CD4-positive, alpha-beta T cell (primary cell): ENCODE measurements at places on chromosomes 5 and 9. TPM values are rescaled to one million over a fixed set of nuclear protein-coding genes. Genes with fewer than 3 reads are reported as not detected.

- no peaks in the 10 kb centered on the region for H3K36me3 ChIP-seq
- H3K27me3 ChIP-seq: no peaks in the 10 kb centered on the region
- DNase-seq: peak; percentile 29
These were observed 25.8 kb upstream of the HMCN2 start for GRCh38 chr9:130239741-130240241.

Gene CD72
- total RNA-seq: 2.3 TPM

Gene AMBP
- total RNA-seq: not detected

- no peaks in the 10 kb centered on the region for H3K36me3 ChIP-seq
- no peak overlapping the region for H3K27ac ChIP-seq
- peaks cover 4% of the 10 kb centered on the region for H3K27me3 ChIP-seq
- H3K4me3 ChIP-seq: no peak overlapping the region
- DNase-seq: no peak
- H3K4me1 ChIP-seq: no peaks in the 10 kb centered on the region
These were observed 244.4 kb downstream of the COX7C start for GRCh38 chr5:86862093-86862492.

Gene UBE2QL1
- 0.33 TPM for total RNA-seq

- H3K27me3 ChIP-seq: no peaks in the 10 kb centered on the region
- no peaks in the 10 kb centered on the region for H3K4me1 ChIP-seq
- DNase-seq: no peak
- H3K36me3 ChIP-seq: no peaks in the 10 kb centered on the region
- H3K4me3 ChIP-seq: no peak overlapping the region
These were observed 203.0 kb upstream of the ADRA1B start for GRCh38 chr5:159713254-159713653.

Gene PCDHGA7
- total RNA-seq: not detected

GRCh38 chr5:80977764-80978163 is 17.6 kb downstream of the RASGRF2 start:
- H3K36me3 ChIP-seq: no peaks in the 10 kb centered on the region
- no peak for DNase-seq
- no peaks in the 10 kb centered on the region for H3K27me3 ChIP-seq

GRCh38 chr5:111628901-111629300 is 116.6 kb upstream of the STARD4 start:
- DNase-seq: no peak
- H3K36me3 ChIP-seq: no peaks in the 10 kb centered on the region
- no peak overlapping the region for H3K4me3 ChIP-seq
- H3K4me1 ChIP-seq: no peaks in the 10 kb centered on the region

- no peaks in the 10 kb centered on the region for H3K4me1 ChIP-seq
- DNase-seq: no peak
- H3K36me3 ChIP-seq: no peaks in the 10 kb centered on the region
- H3K4me3 ChIP-seq: no peak overlapping the region
- no peak overlapping the region for H3K27ac ChIP-seq
These were observed 121.9 kb upstream of the RFX3 start for GRCh38 chr9:3647652-3648051.

GRCh38 chr5:39521940-39522590 is 97.3 kb upstream of the DAB2 start:
- H3K4me3 ChIP-seq: no peak overlapping the region
- no peaks in the 10 kb centered on the region for H3K27me3 ChIP-seq
- no peaks in the 10 kb centered on the region for H3K36me3 ChIP-seq
- H3K27ac ChIP-seq: no peak overlapping the region
- H3K4me1 ChIP-seq: no peaks in the 10 kb centered on the region
- DNase-seq: no peak

Gene PAEP
- total RNA-seq: not detected

DNA sequence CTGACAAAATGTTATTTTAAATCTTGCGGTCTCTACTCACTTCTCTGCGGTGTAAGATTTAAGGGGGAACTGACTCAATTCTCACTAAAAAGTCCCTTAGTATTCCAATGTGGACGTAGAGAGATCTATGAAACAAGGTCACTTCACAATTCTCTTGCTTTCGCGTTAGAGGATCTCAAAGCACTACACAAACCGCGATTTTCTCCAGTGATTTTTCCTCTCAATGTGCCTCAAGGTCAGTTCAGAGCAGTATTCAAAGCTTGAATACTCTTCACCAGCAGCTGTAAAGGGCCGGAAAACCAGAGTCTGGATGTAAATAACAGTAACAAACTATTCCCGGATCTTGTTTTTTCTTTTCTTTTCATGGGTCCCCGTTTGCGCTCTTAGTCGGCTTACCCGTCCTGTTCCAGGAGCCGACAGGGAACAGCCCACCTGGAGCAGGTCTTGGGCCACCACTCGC is 128.2 kb downstream of the TMEM161B start:
- H3K4me3 ChIP-seq: peak overlapping the region; percentile 42
- H3K27ac ChIP-seq: no peak overlapping the region
- peaks cover 54% of the 10 kb centered on the region for H3K27me3 ChIP-seq
- H3K4me1 ChIP-seq: peaks cover 47% of the 10 kb centered on the region
- H3K36me3 ChIP-seq: no peaks in the 10 kb centered on the region
- no peak for DNase-seq

Gene STC2
- total RNA-seq: not detected

DNA sequence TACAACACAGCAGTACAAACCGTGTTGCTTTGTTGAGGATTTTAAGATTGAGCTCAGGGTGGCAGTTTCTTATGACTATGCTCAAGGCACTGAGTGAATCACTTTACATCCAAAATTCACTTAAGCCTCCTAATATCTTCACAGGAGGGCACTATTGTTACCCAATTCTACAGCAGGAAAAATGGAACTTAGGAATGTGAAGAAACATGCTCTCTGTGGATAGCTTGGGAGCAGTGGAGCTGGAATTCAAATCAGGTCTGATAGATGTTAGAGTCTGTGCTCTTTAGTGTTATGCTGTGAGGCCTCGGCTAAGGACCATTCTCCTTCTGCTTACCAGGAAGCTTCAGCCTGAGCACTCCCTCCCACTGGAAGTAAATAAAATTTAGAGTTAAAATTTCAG is 18.7 kb upstream of the HMHB1 start:
- DNase-seq: no peak
- no peak overlapping the region for H3K27ac ChIP-seq
- H3K4me1 ChIP-seq: no peaks in the 10 kb centered on the region
- H3K4me3 ChIP-seq: no peak overlapping the region
- H3K27me3 ChIP-seq: no peaks in the 10 kb centered on the region

GRCh38 chr5:137858223-137858916 is 9.3 kb upstream of the MYOT start:
- no peaks in the 10 kb centered on the region for H3K36me3 ChIP-seq
- H3K27me3 ChIP-seq: no peaks in the 10 kb centered on the region
- no peak overlapping the region for H3K27ac ChIP-seq
- peak overlapping the region; percentile 17 for H3K4me3 ChIP-seq
- H3K4me1 ChIP-seq: peaks cover 6% of the 10 kb centered on the region

GRCh38 chr5:43302481-43302880 is 10.7 kb downstream of the HMGCS1 start:
- H3K4me3 ChIP-seq: no peak overlapping the region
- no peak overlapping the region for H3K27ac ChIP-seq
- DNase-seq: no peak
- H3K36me3 ChIP-seq: peaks cover 20% of the 10 kb centered on the region
- H3K27me3 ChIP-seq: no peaks in the 10 kb centered on the region

- no peaks in the 10 kb centered on the region for H3K36me3 ChIP-seq
- DNase-seq: no peak
- H3K4me1 ChIP-seq: peaks cover 12% of the 10 kb centered on the region
- H3K4me3 ChIP-seq: no peak overlapping the region
These were observed 49.5 kb upstream of the CD180 start for GRCh38 chr5:67246108-67246507.

Gene ARL15
- total RNA-seq: 9.1 TPM

GRCh38 chr9:127202461-127203169 is 62.0 kb upstream of the GARNL3 start:
- no peak overlapping the region for H3K27ac ChIP-seq
- DNase-seq: no peak
- no peaks in the 10 kb centered on the region for H3K36me3 ChIP-seq

- H3K4me1 ChIP-seq: no peaks in the 10 kb centered on the region
- no peak overlapping the region for H3K27ac ChIP-seq
These were observed 250.3 kb upstream of the SEMA6A start for GRCh38 chr5:116824751-116825438.

- H3K27me3 ChIP-seq: no peaks in the 10 kb centered on the region
- H3K4me3 ChIP-seq: no peak overlapping the region
- H3K36me3 ChIP-seq: no peaks in the 10 kb centered on the region
- H3K27ac ChIP-seq: no peak overlapping the region
- H3K4me1 ChIP-seq: no peaks in the 10 kb centered on the region
These were observed 43.9 kb upstream of the ARAP3 start for GRCh38 chr5:141725891-141726290.

- no peaks in the 10 kb centered on the region for H3K27me3 ChIP-seq
- H3K36me3 ChIP-seq: no peaks in the 10 kb centered on the region
- no peak overlapping the region for H3K4me3 ChIP-seq
These were observed 133.2 kb upstream of the MARCHF11 start for GRCh38 chr5:16312785-16313184.

DNA sequence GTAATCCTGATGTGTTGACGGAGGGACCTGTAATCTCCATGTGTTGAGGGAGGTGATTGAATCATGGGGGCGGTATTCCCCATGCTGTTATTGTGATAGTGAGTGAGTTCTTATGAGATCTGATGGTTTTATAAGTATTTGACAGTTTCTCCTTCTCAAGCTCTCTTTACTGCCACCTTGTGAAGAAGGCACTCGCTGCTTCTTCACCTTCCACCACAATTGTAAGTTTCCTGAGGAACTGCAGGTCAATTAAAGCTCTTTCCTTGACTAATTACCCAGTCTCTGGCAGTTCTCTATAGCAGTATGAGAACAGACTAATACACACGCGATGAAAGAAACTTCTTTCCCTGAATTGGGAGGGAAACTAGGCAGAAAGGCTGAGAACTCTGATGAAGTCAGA is 141.1 kb upstream of the RAD23B start:
- no peaks in the 10 kb centered on the region for H3K4me1 ChIP-seq
- no peak overlapping the region for H3K27ac ChIP-seq
- H3K4me3 ChIP-seq: no peak overlapping the region
- no peaks in the 10 kb centered on the region for H3K27me3 ChIP-seq
- no peak for DNase-seq

DNA sequence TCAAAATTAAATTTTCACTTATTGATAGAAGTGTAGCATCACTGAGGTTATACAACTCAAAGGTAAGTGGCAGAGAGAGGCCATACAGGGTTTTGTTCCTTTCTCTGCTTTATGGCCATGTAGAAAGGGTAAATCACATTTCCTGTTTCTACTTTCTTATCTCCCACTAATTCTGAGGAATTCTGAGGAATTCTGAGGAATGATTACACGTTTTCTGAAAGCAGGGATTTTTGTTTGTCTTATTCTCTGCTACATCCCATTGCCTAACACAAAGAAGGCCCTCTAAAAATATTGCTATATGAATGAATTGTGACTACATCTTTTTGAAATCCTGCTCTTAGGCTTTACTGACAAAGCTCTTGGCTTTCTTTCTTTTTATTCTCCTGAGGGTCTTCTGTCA is 516.9 kb upstream of the ZNF608 start:
- no peak for DNase-seq
- no peaks in the 10 kb centered on the region for H3K4me1 ChIP-seq
- no peak overlapping the region for H3K4me3 ChIP-seq
- H3K36me3 ChIP-seq: no peaks in the 10 kb centered on the region

GRCh38 chr5:3564827-3565518 is 30.7 kb upstream of the IRX1 start:
- H3K4me3 ChIP-seq: no peak overlapping the region
- no peak for DNase-seq
- no peaks in the 10 kb centered on the region for H3K27me3 ChIP-seq
- no peaks in the 10 kb centered on the region for H3K36me3 ChIP-seq
- H3K4me1 ChIP-seq: no peaks in the 10 kb centered on the region

DNA sequence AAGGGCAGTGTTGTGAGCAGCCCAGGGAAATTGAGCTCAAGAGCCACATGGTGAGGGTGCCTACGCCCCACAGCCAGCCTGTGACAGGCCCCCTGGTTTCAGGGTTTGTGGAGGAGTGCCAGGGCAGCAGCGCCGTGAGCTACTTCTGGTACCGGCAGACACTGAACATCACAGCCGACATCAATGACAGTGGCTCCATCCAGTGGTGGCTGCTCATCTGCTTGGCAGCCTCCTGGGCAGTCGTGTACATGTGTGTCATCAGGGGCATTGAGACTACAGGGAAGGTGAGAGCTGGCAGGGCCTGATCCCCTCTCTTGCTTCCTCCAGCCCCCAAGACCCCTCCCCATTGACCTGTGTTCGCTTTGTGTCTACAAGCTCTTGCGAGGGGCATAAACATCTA is 10.2 kb downstream of the SLC6A18 start:
- no peaks in the 10 kb centered on the region for H3K36me3 ChIP-seq
- H3K27me3 ChIP-seq: no peaks in the 10 kb centered on the region
- no peaks in the 10 kb centered on the region for H3K4me1 ChIP-seq
- H3K4me3 ChIP-seq: no peak overlapping the region
- DNase-seq: no peak
- H3K27ac ChIP-seq: no peak overlapping the region

Gene ANAPC2
- total RNA-seq: 149 TPM

DNA sequence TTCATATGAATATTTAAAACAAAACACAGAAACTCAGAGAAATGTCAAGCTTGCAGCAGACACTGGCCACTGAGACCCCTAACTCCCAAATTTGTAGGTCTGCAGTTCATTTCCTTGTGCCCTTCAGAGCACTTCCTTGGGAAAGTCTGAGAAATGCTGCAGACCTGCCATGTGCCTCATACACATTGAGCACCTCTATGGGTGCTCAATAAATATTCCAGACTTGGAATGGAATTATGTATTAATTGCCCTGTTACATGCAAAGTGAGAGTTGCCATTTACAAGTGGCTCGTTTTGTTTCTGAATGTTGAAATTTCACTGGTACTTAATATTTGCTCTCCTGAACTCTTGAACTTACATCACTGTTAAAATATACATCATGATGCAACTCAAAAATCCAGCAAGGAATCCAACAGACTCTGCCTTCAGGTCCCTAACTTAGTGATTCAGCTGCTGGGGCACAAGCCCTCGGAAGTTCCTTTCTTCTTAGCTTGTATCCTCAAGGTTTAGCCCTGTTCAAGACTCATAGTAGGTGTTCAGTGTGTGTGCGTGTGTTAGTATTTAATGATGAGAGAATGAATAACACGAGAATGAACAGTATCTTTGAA is 90.6 kb downstream of the PTCD2 start:
- DNase-seq: no peak
- H3K4me1 ChIP-seq: no peaks in the 10 kb centered on the region
- H3K36me3 ChIP-seq: no peaks in the 10 kb centered on the region
- no peak overlapping the region for H3K27ac ChIP-seq

DNA sequence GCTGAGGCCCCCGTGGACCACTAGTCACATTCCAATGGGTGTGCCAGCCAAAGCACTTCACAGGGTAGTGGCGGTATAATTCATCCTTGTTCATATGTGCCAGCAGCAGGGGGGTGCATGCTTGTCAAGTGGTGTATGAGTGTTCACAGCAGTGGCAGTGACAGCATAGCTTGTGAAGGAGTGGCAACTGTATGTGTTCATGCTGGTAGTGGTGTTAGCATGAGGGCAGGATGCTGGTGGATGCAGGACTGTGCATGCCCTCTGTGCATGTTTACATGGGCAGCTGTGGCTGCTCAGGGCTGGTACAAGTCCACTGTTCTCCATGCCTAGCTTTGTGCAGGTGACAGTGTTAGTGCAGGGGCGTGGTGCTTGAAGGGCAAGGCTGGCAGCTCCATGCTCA is 253.4 kb upstream of the DMAC1 start:
- no peak for DNase-seq
- H3K36me3 ChIP-seq: no peaks in the 10 kb centered on the region
- no peak overlapping the region for H3K4me3 ChIP-seq
- no peak overlapping the region for H3K27ac ChIP-seq
- H3K27me3 ChIP-seq: no peaks in the 10 kb centered on the region
- no peaks in the 10 kb centered on the region for H3K4me1 ChIP-seq

Gene SHC3
- not detected for total RNA-seq
